ENCODE measurements at places on chromosomes 1 and 21. TPM values are rescaled to one million over a fixed set of nuclear protein-coding genes. Genes with fewer than 3 reads are reported as not detected.

UBE2G2 gene
- 60.5 TPM for total RNA-seq

TBX19 gene
- 1.0 TPM for total RNA-seq

DMAP1 gene
- 14.6 TPM for total RNA-seq

FCRL5 gene
- not detected for total RNA-seq

C1QA gene
- 50.6 TPM for total RNA-seq

C1QC gene
- total RNA-seq, result 30.3 TPM

MROH9 gene
- total RNA-seq, result not detected

HSPG2 gene
- total RNA-seq, result 152 TPM

Measured in skeletal muscle tissue (tissue), 5 donors.